Occipital lobe (tissue), 3 donors: ENCODE measurements at places on chromosomes 5 and 9.

GRCh38 chr9:120438836-120439546, 141.0 kb downstream of the CDK5RAP2 start:
- DNase-seq, result no peak

- no peak for DNase-seq
Observed at GRCh38 chr5:41858890-41859289, 11.3 kb downstream of the OXCT1 start.

DNA sequence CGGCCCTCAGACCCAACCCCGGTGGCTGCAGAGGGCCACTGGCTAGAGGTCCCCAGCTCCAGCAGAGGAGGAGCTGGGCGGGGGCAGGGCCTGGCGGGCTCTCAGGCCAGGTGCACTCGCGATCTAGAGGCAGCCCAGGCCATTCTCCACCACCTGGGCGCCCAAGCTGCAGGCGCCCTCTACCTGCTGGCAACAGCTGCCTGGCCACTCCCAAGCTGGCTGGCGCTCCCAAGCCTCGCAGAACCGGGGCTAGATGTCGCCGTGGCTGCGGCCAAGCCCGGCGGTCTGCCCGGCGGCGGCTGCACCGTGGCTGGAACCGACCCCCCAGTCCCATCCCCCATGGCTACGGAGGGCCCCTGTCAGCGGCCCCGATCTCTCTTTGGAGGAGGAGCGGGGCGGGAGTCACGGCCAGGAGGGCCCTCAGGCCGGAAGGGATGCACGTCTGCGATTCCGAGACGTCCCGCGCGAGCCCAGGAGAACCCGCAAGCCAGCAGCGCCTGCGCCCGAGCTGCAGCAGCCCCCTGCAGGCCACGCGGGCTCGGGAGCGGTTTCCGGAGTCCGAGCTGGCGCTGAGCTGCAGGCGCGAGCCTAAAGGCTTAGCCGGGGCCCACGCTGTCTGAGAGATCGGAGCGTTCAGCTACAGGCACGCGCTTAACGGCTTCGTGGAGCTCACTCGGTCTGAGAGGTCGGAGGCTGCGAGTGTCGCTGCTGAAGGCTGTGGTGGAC, 44.3 kb upstream of the BICD2 start:
- DNase-seq, result peak; percentile 33

GRCh38 chr5:33482335-33482734, 41.6 kb downstream of the TARS1 start:
- no peak for DNase-seq

DNA sequence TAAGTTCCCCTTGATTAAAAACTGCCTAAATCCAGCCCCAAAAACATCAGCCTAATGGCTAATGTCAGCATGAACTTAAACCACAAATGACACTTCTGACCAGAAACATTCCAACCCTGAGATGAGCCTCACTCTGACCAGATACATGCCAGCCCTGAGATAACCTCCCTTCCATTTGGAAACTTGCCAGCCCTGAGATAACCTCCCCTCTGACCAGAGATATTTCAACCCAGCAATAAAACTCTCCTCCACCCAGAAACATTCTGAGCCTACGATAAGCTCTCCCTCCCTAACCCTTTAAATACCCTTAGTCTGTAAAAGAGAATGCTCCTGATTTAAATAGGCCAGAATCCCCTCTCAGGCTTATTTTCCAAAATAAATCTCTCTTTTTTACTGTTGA, 1035.7 kb upstream of the NUDT12 start:
- no peak for DNase-seq

GRCh38 chr5:161311965-161312364, 234.6 kb downstream of the GABRB2 start:
- no peak for DNase-seq

DNA sequence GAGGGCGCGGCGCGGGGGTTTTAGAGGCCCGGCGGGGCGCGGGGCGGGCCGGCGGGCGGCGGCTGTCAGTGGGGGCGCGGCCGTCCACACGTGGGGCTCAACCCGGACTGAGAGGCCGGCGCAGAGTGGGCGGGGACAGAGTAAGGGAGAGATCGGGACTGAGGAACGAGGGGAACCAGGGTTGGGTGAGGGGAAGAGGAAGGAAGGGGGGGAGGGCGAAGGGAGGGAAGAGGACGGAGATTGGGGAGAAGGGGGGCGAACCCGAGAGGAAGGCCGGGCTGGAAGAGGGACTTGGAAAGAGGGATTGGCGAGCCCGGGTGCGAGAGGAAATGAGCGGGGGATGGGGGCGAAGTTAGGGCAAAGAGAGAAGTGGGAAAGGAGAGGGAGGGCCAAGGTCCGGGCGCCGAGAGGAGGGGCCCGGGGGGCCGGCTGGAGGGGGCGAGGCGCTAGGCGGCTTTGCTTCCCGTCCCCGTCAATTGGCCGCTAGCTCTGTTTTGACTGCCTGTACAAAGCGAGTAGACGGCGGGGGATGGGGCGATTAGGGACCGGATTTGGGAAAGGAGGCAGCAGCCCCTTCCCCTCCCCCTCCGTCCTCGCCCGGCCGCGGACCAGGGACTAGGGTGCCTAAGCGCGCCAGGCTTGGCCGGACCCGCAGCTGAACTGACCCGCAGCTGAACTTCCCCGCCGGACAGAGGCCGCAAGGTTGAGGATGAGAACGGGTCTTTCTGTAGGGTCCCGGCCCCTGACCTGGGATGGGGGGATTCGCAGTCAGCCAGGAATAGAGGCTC, 399 bp upstream of the FBN2 start:
- no peak for DNase-seq

- DNase-seq, result no peak
Observed at GRCh38 chr5:133637206-133637605, 24.9 kb upstream of the FSTL4 start.

GRCh38 chr5:54445691-54446378, 9.7 kb upstream of the HSPB3 start:
- DNase-seq, result no peak

DNA sequence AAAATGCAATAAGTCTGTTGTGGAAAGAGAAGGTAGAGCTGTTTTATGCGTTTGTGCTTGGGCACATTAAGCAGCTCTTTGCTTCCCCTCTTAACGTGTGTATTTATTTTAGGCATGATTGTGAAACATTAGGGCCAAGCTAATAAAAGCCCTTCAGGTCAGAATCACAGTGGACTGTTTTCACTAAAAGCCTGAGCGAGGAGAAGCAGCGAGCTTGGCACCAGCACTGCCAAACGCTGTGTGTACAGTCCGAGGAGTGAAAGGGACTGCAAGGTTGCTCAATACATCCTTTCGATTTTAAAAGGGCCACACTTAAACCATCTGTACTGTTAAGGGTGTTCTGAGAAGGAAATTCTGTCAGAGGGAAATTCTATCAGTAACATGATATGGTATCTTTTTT, 107.2 kb upstream of the CKMT2 start:
- no peak for DNase-seq

GRCh38 chr5:74226716-74227485, 413.6 kb downstream of the ENC1 start:
- peak; percentile 51 for DNase-seq

GRCh38 chr9:77667151-77667550, 19.0 kb upstream of the GNA14 start:
- no peak for DNase-seq

GRCh38 chr5:138960145-138960692, 85.1 kb upstream of the LRRTM2 start:
- DNase-seq, result no peak

DNA sequence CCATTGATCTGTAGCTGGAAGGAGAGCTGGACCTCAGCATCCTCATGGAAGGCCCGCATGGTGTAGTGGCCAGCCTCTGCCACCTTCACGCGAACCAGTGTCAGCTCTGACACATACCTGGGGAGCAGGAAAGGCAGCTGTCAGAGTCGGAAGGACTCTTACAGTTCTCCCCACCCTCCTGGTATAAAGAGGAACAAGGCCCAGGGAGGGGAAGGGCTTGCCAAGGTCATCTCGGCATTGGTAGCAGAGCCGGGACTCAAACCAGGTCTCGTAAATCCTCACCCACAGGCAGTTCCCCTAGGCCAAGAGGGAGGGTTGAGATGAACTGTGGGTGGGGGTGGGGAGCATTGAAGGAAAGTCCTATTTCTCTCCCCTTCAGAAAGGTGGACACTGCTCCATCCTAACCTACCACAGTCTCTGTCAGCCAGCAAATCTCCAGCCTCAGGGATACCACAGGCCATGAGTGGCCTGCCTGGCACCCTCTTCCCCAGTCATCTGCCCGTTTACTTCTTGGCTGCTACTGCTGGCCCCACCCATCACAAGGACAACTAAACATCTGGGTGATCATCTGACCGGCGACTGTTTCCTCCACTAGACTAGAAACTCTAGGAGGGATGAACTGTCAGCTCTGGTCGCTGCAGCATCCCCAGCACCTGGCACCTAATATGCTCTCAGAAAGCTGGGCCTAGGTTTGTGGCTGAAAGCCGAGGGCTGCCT, 23.5 kb downstream of the PDGFRB start:
- no peak for DNase-seq

GRCh38 chr5:61496446-61496845, 164.4 kb downstream of the ZSWIM6 start:
- no peak for DNase-seq

DNA sequence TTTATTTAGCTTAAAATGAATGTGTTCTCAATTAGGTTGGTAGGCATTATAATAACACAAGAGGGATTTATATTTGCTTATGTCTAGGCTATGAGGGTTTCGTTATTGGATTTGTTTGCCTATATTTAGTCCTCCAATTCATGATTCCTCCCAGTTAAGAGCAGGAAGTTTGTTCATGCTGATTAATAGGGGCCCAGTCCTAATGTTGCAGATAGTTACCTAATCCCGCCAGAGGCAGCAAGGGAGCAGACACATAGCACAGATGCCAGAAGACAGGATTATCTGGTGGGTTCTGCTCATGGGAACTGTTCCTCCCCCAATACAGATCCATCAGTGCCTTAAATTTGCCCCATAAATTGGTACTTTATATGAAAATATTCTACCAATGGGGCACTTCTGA, 100.8 kb upstream of the TLE4 start:
- DNase-seq, result no peak

- DNase-seq, result no peak
Observed at GRCh38 chr9:23622396-23622795, 203.6 kb downstream of the ELAVL2 start.

GRCh38 chr5:132472431-132472830, 18.1 kb downstream of the IRF1 start:
- no peak for DNase-seq

GRCh38 chr5:17951392-17952169, 317.3 kb downstream of the TAF11L14 start:
- no peak for DNase-seq

- no peak for DNase-seq
Observed at GRCh38 chr5:146644831-146645230, 128.8 kb upstream of the GPR151 start.

- DNase-seq, result no peak
Observed at GRCh38 chr9:27142299-27142930, 33.4 kb downstream of the TEK start.

- DNase-seq, result no peak
Observed at GRCh38 chr9:35695943-35696401, 6.2 kb upstream of the TPM2 start.

GRCh38 chr5:150487199-150488061, 20.5 kb upstream of the NDST1 start:
- no peak for DNase-seq

GRCh38 chr5:145130996-145131395, 704.1 kb downstream of the PRELID2 start:
- DNase-seq, result no peak

DNA sequence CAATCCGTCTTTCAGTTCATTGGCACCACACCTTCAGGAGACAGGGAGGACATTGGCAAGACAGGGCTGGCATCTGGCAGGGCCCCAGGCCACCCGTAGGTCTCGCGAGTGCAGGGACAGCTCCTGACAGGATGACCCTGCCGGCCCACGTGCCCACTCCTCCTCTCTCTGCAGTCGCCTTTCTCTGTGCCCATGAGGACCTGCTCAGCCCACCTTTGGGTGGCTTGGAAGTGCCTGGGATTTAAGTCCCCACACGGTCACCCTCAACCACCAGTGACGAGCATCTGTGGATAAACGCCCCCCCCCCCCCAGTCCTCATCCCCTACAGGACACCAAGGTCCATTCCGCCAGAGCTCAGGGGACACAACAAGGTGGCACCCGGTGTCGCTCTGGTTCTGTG, 4.1 kb downstream of the MRPL36 start:
- no peak for DNase-seq

DNA sequence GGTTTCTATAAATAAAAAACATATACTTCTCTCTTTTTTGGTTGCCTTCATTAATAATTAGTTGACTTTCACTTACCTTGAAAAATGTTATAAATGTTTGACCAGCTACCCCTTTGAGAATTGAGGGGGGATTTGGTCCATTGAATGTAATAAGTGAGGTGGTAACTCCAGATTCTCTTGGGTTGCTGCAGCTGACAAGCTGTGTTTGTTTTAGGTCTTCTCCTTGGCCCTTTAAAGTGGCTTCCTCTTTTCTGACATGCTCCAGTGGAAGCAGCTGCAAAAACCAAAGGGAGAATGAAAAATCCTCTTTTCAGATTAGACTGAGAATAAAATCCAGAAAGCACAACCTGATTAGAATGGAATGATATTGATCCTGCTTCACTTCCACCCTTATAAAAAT, 410.5 kb downstream of the TMEM38B start:
- no peak for DNase-seq

DNA sequence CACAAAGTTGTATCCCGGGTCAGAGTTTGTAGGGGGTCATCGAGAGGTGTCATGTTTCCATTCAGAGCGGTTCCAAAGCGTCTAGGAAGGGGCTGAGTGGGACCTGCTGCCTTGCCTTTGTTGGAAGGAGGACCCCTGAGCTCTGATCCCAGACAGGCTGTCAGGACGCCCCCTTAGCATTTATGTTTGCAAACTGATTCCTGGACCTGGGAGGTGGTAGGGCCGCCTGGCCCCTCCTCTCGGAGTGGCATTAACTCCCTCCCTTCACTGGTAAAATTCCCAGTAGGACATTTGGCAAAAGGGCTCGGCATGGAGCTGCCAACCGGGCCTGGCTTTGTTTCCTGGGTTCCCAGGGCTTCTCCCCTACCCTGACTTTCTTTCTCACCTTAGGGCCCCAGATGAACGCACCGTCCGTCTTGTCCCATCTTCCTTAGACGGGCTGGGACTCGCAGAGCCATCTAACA, 2.5 kb downstream of the JADE2 start:
- DNase-seq, result no peak

DNA sequence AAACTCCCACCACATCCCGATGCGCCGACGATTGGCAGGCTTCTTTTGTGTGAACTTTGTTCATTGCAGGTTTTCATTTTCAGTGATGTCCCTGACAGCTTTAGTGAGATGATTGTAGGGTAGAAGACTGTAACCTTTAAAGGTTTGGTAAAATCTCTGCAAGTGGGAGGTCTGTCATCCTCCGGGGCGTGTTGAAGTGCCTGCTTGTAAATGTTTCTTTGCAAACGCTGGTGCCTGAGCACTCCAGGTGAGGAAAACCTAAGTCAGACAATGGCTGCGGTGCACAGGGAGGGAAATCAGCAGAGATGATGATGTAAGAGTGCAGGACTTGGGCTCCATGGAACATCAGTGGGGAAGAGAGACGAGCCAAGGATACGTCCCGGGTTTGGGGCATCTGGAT, 228.1 kb downstream of the DRD1 start:
- DNase-seq, result no peak

GRCh38 chr9:82021198-82021597, 32.6 kb downstream of the SPATA31D1 start:
- DNase-seq, result no peak

GRCh38 chr5:98110282-98110691, 663.2 kb upstream of the RGMB start:
- no peak for DNase-seq
